ENCODE measurements at places on chromosomes 1 and 21.

DNA sequence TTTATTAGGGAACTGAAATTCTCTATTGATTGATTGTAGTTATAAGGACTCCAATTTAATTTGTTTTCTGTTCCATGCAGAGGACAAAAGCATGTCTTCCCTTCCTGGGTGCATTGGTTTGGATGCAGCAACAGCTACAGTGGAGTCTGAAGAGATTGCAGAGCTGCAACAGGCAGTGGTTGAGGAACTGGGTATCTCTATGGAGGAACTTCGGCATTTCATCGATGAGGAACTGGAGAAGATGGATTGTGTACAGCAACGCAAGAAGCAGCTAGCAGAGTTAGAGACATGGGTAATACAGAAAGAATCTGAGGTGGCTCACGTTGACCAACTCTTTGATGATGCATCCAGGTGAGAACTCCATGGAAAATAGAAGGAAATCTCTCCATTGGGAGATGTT is 1.5 kb downstream of the SETDB1 start:
- DNase-seq, result no peak

- DNase-seq, result no peak
Measured at GRCh38 chr1:230787471-230787870, 40.3 kb downstream of the CAPN9 start.

GRCh38 chr1:233424779-233425178 is 97.3 kb downstream of the MAP3K21 start:
- DNase-seq, result no peak

GRCh38 chr1:244444854-244445253 is 6.9 kb downstream of the ADSS2 start:
- DNase-seq, result no peak

GRCh38 chr1:118396829-118397495 is 211.9 kb upstream of the SPAG17 start:
- no peak for DNase-seq

DNA sequence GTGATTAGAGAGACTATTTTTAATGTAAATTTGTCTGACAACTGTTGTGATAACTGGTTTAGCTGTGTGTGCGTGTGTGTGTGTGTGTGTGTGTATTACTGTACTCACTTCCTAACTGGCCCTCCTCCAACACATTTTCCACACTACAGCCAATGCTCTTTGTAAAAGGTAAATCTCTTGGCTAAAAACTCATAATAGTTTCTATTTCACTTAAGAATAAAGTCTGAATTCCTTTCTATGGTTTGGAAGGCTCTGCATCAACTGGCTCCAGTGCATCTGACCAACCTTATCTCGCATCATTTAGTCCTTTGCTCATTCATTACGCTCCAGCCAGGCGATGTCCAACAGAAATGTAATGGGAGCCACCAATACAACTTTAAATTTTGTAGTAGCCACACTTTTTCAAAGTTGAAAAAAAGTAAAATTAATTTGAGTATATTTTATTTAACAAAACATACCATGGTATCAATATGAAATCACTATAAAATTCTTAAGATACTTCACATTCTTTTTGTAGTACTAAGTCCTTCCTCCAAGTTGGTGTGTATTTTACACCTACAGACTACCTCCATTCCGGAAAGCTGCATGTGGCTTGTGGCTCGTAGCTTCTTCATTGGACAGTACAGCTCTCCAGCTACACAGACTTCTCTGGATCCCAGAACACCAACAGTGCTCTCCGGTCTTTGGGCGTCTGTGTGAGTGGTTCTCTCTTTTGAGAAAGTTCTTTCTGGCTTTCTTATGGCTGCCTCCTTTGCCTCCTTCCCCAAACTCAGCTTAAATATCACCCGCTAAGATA is 68.9 kb downstream of the NRIP1 start:
- no peak for DNase-seq

GRCh38 chr1:42743317-42744147 is 3.5 kb upstream of the CLDN19 start:
- DNase-seq, result no peak

GRCh38 chr1:57109883-57110282 is 144.1 kb upstream of the C8B start:
- no peak for DNase-seq

DNA sequence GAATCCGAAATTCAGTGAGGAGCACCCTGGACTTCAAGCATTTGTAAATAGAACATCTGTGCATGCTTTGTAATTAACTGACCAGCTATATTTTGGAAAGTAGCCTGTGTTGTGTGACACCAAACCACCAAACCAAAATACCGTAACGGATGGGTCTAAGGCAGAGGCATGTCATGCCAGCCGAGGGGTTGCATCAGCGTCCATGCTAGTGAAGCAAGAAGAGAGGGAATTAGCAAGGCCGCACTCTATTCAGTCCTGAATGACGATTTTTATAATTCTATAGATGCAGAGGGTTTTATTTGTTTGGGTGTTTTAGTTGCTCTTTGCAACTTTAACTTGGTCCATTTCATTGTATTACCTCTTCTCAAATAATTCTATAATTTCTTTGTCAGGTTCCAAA is 116.8 kb upstream of the SMYD2 start:
- DNase-seq, result no peak

GRCh38 chr21:40047993-40048730 is 180.9 kb downstream of the PCP4 start:
- DNase-seq, result no peak

DNA sequence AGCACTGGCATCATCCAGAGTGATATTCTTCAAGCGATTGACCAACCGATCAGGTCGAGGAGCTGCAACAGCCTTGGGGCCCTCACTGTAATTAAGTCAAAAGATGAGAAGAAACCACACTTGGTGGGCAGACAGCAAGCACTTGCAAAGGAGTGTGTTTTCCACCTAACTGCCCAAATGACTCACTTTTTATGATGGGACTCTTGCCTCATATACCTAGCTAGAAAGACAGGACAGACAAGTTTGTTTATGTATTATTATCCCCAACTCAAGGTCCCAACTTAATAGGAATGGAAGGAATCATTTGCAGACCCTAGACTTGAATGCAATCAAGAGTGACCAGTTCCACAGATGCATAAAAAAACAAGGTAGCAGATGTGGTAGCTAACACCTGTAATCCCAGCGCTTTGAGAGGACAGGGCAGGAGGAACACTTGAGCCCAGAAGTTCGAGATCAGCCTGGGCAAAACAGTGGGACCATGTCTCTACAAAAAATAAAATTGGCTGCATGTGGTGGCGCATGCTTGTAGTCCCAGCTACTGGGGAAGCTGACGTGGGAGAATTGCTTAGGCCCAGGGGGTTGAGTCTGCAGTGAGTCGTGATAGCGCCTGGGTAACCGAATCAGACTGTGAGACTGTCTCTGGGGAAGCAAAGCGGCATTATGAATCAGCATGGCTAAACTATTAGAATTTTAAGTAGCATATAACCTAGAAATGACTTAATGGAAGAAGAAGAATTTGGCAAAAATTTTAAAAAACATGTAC is 2.3 kb upstream of the NRAS start:
- DNase-seq, result no peak

- DNase-seq, result no peak
Measured at GRCh38 chr21:15051644-15052458, 12.9 kb downstream of the NRIP1 start.

GRCh38 chr1:90339811-90340210 is 344.9 kb downstream of the ZNF326 start:
- DNase-seq, result no peak

GRCh38 chr1:90074566-90074965 is 79.7 kb downstream of the ZNF326 start:
- no peak for DNase-seq

DNA sequence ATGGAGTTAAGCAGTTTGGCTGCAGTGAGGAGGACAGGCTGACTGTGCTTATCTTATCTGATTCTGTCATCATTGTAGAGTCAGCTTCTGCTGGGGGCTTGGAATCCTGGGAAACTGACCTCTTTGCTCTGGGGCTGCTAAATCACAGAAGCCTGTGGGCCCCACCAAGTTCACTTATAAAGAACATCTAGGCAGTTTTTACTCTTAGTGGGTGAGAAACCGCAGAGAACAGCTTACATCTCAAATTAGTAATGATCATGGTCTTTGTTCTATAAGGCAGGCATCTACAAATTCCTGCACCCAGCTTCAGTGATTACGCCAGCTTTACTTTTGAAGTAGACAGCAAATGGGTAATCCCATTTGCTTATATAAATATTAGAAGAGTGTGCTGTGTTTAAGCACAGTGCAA is 75.7 kb downstream of the ZC3H11B start:
- DNase-seq, result no peak

GRCh38 chr1:3032371-3033039 is 11.2 kb downstream of the ACTRT2 start:
- DNase-seq, result no peak

GRCh38 chr1:30700528-30701257 is 22.7 kb downstream of the MATN1 start:
- DNase-seq, result no peak

DNA sequence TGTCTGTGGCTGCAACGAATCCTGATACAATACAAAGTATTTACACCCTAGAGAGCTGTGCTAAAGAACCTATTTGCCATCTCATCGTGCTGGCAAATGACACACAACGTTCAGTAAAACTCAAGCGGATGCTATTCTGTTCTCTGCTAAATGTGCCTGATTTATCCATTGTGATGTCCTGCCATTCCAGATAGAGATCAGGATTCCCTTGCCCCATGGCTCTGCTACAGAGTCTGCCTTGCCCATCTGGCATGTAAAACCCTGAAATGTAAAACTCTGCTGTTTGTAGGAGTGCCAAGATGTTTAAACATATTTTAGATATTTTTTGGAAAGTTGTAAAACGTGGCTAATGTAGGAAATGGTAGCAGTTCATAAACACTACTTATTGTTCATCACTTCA is 20.0 kb upstream of the IGSF5 start:
- no peak for DNase-seq

GRCh38 chr21:46661211-46661625 is 25.7 kb downstream of the PRMT2 start:
- no peak for DNase-seq
